ENCODE measurements at places on chromosomes 1 and 21.
A peak's percentile ranks its signal among the peaks of the same experiment; 100 is the strongest.

- DNase-seq = no peak
Measured at GRCh38 chr1:232150770-232151548, 479.0 kb downstream of the SIPA1L2 start.

DNA sequence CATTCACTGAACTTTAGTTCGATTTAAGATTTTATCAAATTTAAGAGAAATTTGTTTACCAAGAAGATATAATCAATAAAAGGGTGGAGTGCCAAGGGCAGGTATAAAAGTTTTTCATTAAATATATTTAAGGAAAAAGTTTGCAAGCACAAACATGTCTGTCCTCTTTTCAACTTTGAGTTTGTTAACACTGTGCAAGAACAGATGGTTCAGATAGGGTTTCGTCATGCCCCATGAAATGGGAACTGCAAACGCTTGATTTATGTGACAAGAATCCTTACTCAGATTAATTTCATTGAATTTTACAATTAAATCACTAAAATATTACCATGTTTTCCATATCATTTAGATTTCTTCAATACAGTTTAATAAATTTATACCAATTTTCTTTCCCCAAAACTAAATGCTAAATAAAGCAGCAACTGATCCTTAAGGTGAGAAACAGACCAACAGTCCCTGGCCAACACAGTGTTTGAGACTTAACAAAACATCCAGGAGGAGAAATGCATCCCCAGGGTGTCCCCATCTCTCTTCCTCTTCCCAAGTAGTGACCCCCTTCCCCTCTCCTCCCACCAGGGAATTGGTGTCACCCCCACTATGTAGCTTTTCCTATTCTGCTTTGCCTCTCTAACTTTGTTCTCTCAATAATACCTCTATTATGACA is 292.9 kb downstream of the LTN1 start:
- no peak for DNase-seq

DNA sequence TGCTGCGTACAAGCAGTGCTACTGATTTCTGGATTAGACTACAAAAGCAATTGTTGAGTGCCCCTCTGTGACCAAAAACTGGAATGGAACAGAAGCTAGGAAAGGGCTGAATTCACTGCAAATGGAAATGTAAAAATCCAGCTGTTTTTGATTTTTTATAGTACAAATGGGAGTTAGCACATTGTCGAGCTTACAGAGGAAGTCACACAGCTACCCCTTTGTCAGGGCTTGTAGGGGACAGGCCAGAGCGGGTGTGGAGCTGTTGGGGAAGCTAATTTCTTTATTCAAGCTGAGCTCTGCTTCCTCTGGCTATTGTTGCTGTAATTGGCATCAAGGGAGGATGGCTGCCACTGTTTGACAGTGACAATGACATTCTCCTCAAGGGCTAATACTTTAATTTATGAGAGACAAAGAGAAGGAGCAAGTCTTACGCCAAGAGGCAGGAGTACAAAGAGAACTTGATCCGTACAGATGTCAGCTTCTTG is 96.1 kb downstream of the SLC35F3 start:
- DNase-seq = no peak

DNA sequence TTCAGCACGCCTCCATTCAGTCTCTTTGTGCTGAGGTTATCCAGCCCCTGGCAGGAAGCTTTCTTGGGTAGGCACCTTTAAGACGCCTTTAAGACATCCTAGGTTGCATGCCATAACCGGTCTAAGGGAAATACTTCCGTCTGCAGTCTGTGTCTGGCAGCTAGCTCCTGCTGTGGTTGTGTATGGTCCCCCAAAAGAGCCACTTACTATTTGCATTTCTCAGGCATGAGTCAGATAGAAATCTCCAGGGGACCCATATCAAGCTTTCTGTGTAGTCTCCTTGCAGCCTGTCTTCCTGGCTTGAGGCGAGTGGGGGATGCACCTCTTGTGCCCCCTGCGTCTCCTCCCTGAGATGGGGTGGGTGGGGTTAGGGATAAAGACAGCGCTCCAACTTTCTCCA is 10.0 kb upstream of the RYR2 start:
- DNase-seq = no peak

- DNase-seq = no peak
Measured at GRCh38 chr1:234324821-234325220, 48.4 kb upstream of the COA6 start.

DNA sequence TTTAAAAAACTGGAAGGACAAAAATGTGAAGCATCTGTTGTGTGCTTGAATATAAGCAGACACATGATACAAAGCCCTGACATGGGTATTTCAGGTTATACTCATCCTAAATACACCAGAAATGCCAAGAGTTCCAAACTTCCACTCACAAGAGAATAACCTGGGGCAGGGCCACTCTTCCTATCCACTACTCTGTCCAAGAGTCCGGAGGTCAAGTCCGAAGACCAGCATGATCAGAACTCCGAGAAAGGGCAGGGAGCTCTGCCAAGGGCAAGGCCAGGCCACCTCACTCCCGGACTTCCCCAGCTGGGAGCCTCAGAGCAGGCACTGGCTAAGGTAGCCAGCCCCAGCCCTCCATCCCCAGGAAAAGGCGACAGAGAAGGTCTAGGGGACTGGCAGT is 37.5 kb downstream of the HLCS start:
- no peak for DNase-seq

DNA sequence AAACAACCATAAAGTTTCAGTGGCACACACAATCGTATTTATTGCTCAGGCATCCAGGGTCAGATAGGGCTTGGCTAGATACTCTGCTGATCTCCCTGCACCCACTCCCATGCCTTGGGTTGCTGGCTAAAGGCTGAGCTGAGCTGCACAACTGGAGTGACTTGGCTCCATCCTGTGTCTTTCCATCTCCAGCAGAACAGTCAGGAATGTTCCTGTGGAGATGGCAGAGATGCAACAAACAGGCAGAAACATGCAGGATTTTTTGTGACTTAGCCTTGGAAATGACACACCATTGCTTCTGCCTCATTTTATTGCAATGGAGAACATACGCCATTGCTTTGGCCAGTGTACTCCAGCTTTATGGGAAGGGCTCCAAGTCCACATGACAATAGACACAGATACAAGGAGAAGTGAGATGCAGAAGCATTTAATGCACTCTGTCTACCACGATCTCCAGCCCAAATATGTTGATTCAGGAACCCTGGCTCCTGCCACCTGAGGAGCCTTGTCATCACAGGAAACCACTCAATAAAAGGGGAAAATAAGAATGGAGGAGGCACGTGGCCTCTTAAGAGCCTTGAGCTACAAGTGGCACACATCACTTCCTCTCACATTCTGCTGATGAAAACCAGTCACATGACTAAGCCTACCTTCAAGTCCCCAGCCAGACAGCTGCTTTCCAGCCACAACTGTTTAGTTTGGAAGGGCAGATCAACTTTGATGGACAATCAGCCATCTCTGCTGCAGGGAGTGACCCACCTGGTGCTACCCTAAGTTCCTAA is 10.1 kb upstream of the GUCA2B start:
- peak; percentile 22 for DNase-seq

- no peak for DNase-seq
Measured at GRCh38 chr1:203675596-203676347, 49.1 kb downstream of the ATP2B4 start.

DNA sequence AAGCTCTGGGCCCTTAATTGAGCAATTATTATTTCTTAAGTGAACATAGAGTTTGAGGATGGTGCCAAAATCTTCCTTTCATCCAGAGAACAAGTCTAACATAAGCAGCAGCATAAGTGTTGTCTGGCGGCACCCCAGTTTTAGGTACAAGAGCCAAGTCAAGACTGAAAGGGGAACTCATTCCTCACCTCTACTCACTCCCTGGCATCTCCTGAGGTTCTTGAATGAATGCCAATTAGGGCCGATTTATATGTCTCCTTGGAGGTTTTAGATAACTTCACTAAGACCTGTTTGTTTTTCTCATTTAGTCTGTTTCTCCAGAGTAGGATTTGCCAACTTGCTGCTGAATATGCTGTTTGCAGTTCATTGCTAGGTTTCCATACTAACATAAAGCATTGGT is 42.6 kb upstream of the ADGRL2 start:
- no peak for DNase-seq

DNA sequence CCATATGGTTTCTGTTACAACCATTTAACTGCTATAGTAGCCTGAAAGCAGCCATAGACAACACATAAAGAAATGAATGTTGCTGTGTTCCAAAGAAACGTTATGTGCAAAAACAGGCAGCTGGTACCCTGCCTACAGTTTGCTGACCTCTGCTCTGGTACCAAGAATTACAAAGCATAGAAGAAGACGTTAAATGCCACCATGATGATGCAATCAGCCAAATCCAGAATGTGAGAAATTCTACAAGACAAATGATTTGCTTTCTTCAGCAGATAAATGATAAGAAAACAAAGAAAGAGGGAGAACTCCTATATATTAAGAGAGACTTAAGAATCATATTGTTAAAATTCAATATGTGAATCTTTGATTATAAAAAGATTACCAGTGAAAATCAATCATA is 97.8 kb upstream of the PDE4B start:
- DNase-seq = no peak

GRCh38 chr1:95622609-95623008 is 388.6 kb downstream of the RWDD3 start:
- no peak for DNase-seq

GRCh38 chr1:206020393-206021007 is 3.2 kb downstream of the CTSE start:
- no peak for DNase-seq

- no peak for DNase-seq
Measured at GRCh38 chr21:20779321-20779720, 218.9 kb upstream of the NCAM2 start.

DNA sequence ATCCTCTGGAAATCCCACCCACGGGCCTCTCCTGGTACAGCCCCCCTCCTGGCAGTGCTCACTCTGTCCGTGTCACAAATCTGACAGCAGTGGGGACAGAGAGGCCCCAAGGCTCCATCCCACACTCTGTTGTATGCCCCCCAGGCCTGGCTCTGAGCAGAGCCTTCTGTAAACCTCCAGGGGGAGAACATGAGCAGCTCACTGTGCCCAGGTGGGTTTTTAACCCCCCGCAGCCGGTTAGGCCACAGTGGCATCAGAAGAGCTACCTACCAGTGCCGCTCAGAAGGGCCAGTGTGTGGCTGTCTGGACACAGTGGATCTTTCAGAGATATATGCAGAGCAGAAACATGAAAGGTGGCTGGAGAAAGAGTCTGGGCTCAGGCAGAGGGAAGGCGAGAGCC is 12.0 kb upstream of the GPR153 start:
- no peak for DNase-seq

- no peak for DNase-seq
Measured at GRCh38 chr1:53048960-53049573, 12.9 kb upstream of the PODN start.

DNA sequence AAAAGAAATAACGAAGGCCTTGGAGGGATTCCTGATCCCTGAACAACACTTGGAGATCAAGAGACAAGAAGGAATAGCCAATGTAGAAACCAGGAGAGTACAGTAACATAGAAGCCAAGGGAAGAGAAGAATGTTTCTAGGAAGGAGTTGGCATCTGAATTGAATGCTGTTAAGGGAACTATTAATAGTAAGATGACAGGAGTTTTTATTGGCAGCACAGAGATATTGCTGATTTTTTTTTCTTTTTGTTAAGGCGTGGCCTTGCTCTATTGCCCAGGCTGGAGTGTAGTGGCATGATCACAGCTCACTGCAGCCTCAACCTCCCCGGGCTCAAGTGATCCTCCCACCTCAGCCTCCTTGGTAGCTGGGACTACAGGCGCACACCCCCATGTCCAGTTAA is 9.6 kb upstream of the SFT2D2 start:
- DNase-seq = no peak

DNA sequence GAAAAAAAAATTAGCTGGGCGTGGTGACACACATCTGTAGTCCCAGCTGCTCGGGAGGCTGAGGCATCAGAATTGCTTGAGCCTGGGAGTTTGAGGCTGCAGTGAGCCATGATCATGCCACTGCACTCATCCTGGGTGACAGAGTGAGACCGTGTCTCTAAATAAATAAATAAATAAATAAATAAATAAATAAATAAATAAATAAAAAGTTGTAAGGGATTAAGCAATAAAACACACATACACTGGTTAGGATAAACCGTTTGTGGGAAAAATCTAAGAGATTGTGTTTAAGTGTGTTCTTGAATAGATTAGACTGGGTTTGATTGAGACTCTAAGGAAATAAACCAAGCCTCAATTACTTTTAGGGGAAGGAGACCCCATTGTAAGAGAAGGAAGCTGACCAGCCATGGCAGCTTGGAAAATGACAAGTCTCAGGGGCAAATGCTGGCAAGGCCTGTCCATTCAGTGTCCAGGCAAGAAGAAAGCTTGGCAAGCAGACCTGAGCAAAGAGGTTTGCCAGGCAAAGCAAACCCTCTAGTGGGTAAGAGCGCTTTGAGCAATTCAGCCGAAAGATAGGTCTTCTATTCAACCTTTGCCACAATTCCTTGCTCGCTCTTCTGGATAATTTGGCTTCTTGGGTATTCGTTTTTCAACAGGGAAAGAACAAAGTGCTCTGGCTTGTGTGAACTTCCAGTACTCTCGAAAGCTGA is 106.9 kb upstream of the SERBP1 start:
- no peak for DNase-seq

DNA sequence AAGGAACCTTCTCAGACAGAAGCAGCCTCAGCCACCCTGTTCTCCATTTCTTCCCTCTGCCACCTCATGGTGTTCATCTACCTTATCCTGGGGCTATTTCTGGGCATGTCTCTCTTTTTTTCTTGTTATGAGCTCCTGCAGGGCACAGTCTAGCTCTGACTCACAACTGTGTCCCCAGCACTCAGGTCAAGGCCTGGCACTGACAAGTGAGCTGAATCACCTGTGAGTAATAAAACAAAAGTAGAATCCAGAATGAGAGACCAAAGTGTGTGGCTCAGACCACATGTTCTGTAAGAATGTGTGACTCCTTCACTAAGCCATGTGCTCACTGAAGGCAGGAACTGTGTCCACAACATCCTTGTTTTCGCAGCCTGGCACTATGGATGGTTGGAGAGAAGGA is 23.2 kb downstream of the C1orf94 start:
- no peak for DNase-seq

DNA sequence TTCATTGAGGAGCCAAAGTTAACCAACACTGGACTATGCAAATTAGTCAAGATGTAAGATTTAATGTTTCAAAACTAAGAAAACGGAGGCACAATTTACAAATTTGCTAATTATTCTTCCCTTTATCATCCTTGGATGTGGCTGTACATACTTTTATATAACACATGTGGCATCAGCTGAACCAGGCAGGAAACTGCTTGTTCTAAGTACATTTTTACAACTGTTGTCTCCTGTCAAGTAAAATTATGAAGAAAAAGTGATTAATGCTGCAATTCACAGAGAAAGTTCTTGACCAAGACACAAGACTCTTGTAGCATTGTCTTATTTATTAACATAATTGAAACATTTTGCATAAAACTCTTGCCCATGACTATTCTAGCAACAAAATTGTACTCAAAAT is 61.9 kb downstream of the LAMC2 start:
- no peak for DNase-seq

- no peak for DNase-seq
Measured at GRCh38 chr21:28635541-28635940, 357.1 kb downstream of the LTN1 start.

- DNase-seq = peak; percentile 71
Measured at GRCh38 chr1:51768971-51769588, 109.4 kb downstream of the NRDC start.

Measured in suppressor macrophage treated with lipopolysaccharide for 1 hour (primary cell).